Ammon's horn (tissue), 1 donor: ENCODE measurements at places on chromosomes 6 and 20.

- DNase-seq, result no peak
Measured at GRCh38 chr6:169164986-169165385, 88.7 kb downstream of the THBS2 start.

GRCh38 chr20:63163596-63164483, 52.1 kb downstream of the YTHDF1 start:
- DNase-seq, result peak; percentile 92

GRCh38 chr6:102300350-102300749, 906.8 kb downstream of the GRIK2 start:
- DNase-seq, result no peak

GRCh38 chr6:27868311-27868710, 43.9 kb downstream of the OR2B2 start:
- no peak for DNase-seq

- no peak for DNase-seq
Measured at GRCh38 chr6:16882230-16882629, 121.0 kb upstream of the ATXN1 start.

- DNase-seq, result no peak
Measured at GRCh38 chr20:8589956-8590355, 457.9 kb downstream of the PLCB1 start.

- DNase-seq, result no peak
Measured at GRCh38 chr6:5450073-5450472, 188.8 kb downstream of the FARS2 start.

- DNase-seq, result no peak
Measured at GRCh38 chr20:44204156-44204831, 6.3 kb downstream of the OSER1 start.

DNA sequence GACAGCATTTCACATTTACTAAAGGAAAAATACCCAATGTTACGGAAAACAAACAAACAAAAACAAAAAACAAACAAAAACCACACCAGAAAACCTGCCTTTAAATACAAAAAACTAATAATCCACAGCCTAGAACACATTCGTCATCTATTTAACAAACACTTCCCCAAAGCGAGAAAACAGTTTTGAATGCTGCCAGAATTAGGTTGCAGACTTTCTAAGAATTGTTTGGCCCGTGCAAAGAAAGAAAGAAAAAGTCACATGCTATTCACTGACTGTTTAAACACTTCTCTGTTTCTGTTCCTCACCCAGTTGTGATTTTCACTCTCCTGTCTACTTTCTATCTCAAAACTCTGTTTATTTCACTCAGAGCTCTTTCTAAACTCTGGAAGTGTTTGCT, 52.5 kb downstream of the BCAS1 start:
- DNase-seq, result peak; percentile 17

- DNase-seq, result no peak
Measured at GRCh38 chr20:25461786-25462545, 54.5 kb downstream of the GINS1 start.

GRCh38 chr20:62755817-62756724, 40.2 kb upstream of the MRGBP start:
- no peak for DNase-seq

DNA sequence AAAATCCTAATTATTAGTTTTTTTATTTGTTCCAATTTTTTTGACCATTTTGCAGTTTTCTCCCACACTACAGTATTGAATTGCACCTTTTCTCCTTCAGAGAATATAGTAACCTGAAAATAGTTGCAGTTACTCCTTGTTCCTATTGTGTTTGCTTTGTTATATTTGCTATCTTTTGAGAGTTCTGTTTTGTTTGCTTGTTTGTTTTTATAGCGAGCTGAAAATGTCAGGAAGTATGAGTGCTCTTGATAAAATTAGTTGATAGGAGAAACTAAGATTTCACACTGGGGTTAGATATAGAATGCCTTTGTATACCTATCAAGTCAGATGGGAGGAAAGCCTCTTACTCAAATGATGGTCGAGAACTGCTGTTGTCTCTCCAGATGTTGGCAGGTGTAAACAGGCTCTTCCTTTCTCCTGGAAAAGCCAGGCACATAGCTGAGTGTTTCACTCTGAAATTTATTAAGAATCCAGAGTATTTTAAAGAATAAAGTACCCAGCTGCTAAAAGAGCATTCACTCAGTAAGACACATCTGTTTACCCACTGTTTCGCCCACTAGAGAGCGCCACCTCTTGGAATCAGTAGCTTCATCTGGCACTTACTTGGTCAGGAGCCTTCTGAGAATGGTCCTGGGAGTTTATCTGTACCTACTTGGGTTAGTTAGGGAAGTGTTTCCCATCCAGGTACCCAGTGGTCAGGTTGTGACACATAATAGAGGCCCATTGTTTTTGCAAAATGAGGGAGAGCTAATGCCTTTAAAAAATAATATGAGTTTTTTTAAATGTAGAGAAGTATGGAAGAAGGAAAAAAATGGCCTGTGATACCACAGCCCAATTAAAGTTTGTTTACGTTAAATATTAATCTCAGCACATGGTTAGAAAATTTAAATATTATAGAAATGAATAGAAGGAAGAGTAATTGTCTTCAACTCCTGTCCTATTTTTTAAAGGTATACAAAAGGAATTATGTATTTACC, 11.2 kb downstream of the NT5DC1 start:
- DNase-seq, result peak; percentile 20

- peak; percentile 36 for DNase-seq
Measured at GRCh38 chr20:63749597-63750508, 10.3 kb downstream of the SLC2A4RG start.

GRCh38 chr6:23533311-23533710, 592.7 kb upstream of the NRSN1 start:
- no peak for DNase-seq

DNA sequence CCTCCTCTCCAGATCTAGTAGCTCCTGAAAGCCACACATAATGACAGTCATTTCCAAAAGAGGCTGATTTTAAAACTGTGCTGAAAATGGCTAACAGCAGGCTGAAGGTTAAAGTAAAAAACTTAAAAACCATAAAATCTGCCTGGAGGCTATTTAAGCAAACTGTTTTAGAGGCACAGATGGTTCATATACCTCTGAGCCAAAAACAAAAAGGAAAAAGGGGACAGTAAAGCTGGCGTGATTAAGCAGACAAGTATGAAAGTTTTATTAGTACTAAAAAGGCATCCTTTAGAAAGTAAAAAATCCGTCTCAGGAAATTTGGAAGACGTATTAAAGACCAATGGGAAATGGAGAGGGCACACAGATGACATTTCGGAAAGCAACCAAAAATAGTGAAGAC, 55.8 kb downstream of the SOBP start:
- no peak for DNase-seq

DNA sequence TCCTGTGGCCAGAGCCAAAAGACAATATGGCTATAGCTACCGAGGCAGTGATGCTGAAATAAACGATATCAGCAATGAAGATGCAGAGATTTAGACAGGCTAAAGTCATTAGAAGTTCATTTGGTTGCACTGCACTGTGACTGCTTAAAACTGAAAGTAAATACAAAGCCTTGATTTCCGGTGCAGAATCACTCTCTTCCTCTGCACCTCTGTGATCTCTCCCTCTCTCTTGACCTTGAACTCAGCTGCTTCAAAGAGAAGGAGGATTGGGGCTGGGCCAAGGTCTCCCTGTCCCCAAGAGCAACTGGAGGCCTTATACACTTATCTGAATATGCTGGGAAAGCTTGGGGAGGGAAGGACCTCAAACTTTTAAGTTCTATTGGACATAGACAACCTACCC, 34.6 kb upstream of the SPACA1 start:
- DNase-seq, result no peak

DNA sequence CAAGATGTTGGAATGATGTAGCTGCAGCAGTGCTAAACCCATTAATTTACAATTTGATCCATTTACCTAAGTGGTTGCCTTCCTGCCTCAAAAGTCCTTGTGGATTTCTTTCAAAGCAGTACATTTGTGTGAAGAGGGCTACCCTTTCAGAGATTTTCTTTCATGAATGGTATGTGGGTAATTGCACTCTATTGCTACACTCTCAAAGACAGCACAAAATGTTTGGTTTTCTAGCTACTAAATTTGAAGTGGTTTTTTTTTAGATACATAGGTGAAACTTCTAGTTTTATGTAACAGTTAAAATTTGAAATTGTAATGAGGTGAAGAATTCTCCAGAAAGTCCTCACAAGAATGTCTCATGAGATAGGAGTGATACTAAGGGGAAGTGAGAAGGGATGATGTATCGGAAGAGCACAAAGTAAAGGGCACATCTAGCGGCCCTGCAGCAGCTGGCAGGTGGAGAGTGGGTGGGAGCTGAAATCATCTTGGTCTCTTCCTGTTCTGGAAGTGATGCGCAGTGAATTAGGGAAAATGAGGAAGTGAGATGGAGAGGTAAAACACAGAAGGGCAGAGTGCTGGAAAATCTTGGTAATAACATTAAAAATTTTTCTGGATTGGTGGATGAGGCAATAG, 236.8 kb upstream of the MAN1A1 start:
- no peak for DNase-seq

DNA sequence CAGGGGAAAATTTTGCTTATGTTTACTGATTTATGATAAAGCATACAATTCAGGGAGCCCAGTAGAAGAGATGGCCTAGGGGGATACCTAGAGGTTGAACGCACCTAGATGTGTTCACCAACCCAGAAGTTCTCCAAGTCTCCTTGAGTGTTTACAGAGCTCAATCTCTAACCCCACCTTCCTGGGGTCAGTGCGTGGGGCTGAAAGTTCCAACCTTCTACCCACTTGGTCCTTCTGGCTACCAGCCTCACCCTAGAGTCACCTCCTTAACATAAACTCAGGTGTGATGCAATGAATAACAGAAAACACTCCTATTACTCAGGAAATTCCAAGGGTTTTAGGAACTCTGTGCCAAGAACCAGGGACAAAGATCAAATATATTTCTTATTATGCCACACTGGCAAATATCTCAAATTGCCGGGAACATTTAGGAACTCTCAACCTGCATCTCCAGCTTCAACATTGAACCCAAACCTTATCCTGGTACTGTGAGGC, 26.4 kb downstream of the AFG1L start:
- DNase-seq, result no peak

DNA sequence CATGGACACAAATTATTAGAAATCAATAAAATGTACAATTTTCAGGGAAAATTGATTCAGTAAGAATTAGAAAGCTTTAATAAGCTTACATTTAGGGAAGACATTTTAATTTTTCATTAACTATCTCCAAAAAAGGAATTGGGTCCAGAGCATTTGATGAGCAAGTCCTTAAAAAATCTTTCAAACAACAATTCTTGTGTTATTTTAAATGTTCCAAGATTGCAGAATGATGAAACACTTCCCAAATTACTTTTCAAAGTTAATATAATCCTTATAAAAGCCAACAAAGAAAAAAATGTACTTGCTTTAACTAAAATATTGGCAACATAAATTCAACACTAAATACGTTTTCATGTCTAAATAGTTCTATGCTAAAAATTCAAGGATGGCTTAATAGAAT, 102.0 kb downstream of the ADAT2 start:
- no peak for DNase-seq

DNA sequence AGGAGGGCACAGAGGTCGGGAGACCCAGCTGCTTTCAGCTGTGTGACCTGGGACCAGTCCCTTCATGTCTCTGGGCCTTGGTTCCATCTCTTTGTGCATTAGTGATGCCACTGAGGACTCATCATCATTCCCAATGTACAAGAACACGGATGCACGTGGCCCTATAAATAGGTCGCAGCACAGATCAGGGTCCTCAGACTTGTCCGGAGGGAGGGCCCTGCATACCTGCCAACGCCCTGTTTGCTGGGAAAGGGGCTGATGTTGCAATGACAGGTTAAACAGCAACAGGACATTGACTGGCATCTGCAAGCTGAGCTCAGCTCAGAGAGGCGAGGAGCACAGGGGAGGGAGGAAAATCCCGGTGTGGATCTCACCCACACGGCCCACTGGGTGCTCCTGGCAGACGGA, 21.8 kb downstream of the TGM2 start:
- DNase-seq, result no peak

- no peak for DNase-seq
Measured at GRCh38 chr20:61727761-61728160, 337.9 kb downstream of the TAF4 start.

GRCh38 chr6:49264496-49264895, 198.6 kb downstream of the MMUT start:
- DNase-seq, result no peak

- DNase-seq, result no peak
Measured at GRCh38 chr20:38393259-38393658, 41.9 kb downstream of the SNHG17 start.
